ENCODE measurements at places on chromosomes 6 and 20.
A peak's percentile ranks its signal among the peaks of the same experiment; 100 is the strongest.

GRCh38 chr6:134020071-134020470 lies 32.4 kb downstream of the SLC2A12 start:
- DNase-seq = no peak

DNA sequence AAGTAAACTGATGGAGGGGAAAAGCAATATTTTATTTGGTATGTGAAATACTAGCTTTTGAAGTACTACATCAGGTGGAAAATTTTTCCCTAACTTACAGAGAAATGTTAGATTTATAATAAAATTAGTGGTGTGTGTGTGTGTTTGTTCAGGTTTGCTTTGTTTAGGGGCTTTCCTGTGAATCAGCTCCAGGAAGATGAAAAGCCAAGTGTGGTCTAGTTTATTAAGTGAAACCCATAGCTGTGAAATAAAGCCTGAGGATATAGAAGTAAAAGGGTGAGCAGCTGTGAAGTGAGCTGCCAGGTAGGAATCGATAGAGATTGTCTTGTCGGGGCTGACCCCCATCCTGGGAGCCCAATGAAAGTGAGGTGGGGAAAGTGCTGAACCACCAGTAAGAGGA lies 347.6 kb upstream of the IMPG1 start:
- DNase-seq = no peak

DNA sequence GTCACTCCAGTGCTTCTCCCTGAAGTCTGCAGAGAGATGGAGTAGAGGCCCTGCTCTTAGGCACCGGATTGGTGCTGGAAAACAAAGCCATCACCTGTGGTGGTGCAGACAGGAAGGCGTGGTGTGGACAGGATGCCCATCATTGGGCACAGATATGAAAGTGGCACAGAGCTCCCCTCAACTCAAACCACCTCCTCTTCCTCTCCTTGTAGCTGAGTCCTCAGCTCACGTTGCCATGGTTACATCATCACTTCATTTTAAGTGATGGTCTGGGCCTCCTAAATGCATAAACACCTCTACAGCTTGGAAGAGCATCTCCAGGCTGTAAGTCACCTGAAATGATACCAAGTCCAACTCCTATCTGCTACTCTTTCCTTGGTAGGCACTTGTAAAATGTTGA lies 8.0 kb upstream of the RTF2 start:
- DNase-seq = peak; percentile 85

DNA sequence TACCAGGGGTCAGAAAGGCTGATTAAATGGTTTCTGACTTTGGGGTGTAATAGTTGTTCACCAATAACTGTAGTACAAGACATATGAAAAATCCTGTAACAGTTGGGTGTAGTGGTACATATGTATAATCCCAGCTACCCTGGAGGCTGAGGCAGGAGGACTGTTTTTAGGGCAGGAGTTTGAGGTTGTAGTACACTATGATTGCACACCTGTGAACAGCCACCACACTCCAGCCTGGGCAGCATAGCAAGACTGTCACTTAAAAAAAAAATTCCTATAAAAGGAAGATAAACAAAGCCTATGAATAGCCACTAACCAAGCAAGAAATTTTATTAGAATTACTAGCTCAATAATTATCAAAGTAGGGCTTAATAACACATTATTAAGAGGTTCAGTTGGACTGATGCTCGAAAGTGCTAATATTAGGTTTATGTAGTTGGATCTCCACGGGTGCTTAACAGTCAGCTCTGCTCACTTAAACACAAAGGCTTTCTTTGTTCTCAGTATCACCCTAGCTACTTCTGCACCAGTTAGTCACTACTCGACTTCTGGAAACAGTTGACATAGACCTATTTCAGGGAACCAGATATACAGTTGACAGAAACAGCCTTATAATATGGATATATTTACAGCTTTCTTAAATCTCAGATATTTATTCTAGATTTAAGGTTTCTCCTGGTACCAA lies 113.0 kb downstream of the MTFR2 start:
- DNase-seq = no peak

- DNase-seq = no peak
These were observed 680.2 kb upstream of the MMS22L start for GRCh38 chr6:97963193-97963592.

DNA sequence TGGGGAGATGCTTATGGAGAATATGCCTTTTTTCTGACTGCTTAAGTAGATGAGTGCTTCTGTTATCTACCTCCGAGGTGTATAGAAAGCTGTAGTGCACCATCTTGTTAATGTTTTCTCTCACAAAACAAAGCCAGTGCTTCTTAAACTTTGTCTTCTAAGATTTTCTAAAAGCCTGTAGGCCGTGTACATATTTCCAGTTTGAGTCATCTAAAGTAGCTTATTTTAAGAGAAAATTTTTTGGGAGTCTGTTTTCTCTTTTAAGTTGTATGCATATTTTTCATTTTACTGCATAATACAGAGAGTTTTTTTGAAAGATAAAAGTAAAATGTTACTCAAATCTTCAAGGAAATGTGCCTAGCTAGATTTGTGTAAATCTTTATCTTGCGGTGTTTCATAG lies 151.7 kb downstream of the GRIK2 start:
- DNase-seq = no peak

GRCh38 chr6:126064257-126064747 lies 78.0 kb downstream of the TRMT11 start:
- no peak for DNase-seq

GRCh38 chr6:14478381-14479225 lies 361.0 kb downstream of the CD83 start:
- no peak for DNase-seq

DNA sequence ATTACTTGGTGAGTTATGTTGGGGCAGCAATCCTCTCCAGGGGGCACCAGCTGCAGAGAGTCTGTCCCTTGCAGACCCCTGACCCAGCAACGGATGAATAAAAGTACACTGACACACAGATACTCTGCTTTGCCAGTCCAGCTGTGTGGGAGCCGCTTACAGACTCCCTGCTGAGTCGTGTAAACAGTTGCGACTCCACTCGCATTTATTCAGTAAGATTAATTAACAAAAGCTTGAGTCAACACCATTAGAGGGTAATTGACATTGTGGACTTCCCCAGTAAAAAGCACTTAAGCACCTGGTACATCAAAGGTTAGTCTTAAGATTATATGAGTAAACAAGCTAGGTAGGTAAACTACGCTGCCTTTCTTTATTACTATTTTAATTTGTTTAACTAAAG lies 92.0 kb upstream of the TMEM181 start:
- DNase-seq = no peak

All from CD4-positive, alpha-beta T cell treated with Interferon alpha-2 for 1 hour (primary cell).